ENCODE measurements at places on chromosomes 13 and 19.
A peak's percentile ranks its signal among the peaks of the same experiment; 100 is the strongest.

GRCh38 chr13:52669677-52670076 lies 17.0 kb downstream of the SUGT1 start:
- peak; percentile 13 for DNase-seq

- peak; percentile 65 for DNase-seq
These were observed at the start of gene CCDC169 for GRCh38 chr13:36297366-36298338. CCDC169 (minus strand) TSS chr13:36297814; CDS start chr13:36297719, 95 bp downstream.

GRCh38 chr19:1533510-1534150 lies 9.8 kb downstream of the PLK5 start:
- DNase-seq: no peak

- DNase-seq: no peak
These were observed 27.6 kb downstream of the MAU2 start for GRCh38 chr19:19348266-19348665.

- peak; percentile 76 for DNase-seq
These were observed 23.1 kb upstream of the ZNF846 start for GRCh38 chr19:9791552-9792205.

- DNase-seq: no peak
These were observed 35.3 kb upstream of the NPAS1 start for GRCh38 chr19:46984077-46985010.

GRCh38 chr13:20696073-20696472 lies 7.4 kb upstream of the IL17D start:
- no peak for DNase-seq

DNA sequence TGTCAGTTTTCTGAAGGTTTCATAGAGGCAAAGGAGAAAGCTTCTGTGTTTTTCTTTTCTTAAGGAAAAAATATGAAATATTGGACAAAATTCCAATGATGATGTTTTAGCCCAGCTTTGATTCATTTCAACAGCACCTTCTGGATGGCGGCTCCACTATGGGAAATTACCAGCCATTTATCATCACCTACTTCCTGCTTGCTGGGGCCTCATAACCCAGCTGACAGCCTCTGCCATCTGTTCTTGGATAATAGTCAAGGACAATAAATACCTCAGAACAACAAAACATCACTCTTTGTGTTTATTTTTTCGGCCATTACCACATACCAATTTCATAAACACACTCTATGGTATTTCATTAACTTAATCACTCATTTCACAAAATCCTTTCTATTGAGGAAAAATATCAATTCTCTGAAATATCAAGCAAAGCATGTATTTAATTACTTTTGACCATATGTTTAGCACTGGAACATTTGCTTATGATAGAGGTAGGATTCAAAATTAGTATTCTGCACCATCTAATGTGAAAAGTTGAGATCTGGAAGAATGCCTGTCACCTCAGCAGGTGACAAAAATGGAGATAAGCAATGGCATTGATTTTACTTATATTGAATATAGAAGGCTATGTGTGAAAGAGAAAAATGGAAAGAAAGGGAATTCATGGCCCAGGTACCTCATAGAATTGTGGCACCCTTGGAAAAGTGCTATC lies 629.7 kb downstream of the LIG4 start:
- no peak for DNase-seq

DNA sequence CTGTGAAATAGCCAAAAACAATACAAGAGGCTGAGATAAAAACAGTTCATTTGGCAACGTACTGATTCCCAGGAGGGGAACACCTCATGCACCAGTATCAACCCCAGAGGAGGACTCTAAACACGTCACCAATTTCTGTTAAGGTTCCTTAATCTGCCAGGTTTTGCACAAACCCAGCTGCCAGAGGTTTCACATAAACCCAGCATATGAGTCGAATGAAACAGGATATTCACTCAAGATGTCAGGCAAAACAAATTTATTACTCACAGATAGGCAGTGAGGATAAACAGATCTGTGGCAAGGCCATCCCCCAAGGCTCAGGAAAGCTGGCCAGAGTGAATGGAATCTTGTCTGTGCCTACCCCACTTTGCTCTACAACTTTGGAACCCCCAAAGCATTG lies 210.9 kb downstream of the GPC5 start:
- DNase-seq: no peak
